ENCODE measurements at places on chromosomes 5 and 9.

- DNase-seq: no peak
Observed at GRCh38 chr9:120841930-120842684, 615 bp downstream of the PSMD5 start.

GRCh38 chr5:80554646-80555045 is 15.4 kb downstream of the ANKRD34B start:
- no peak for DNase-seq

GRCh38 chr9:98391867-98392266 is 136.4 kb upstream of the TBC1D2 start:
- no peak for DNase-seq

DNA sequence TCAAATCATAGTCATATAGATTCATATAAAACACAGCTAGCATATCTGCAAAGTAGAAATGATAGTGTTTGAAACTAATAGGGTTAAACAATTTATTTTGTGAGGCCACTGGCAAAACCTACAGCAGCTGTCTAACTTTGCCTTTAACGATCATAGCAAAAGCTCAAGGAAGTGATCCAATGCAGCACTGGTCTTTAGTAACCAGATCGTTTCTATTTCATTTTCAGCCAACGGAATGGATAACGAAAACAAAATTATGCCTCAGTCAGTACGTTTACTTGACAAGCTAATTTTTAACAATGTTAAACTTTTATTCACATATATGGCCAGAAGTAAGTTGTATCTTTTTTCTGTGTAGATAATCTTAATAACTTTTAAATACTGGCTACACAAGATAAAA is 17.7 kb downstream of the MLLT3 start:
- peak; percentile 39 for DNase-seq

GRCh38 chr5:157398305-157398704 is 61.7 kb upstream of the NIPAL4 start:
- DNase-seq: no peak

DNA sequence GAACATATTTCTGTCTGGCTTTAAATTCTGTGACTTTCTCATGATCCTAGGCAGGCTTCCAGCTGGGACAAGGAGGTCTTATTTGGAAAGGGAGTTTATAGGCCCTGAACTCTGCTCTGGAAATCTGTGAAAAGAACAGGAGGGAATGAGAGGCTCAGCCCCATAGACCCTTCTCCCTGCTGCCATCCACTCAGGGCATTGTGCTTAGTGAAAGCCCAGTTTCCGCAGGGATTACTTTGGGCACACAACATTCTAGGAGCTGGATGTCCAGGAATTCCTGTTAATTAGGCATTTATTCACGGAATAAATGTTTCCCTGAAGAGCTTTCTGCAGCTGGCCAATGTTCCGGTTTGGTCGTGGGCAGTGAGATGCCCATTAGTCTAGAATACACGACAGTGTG is 32.7 kb upstream of the COL15A1 start:
- DNase-seq: no peak

DNA sequence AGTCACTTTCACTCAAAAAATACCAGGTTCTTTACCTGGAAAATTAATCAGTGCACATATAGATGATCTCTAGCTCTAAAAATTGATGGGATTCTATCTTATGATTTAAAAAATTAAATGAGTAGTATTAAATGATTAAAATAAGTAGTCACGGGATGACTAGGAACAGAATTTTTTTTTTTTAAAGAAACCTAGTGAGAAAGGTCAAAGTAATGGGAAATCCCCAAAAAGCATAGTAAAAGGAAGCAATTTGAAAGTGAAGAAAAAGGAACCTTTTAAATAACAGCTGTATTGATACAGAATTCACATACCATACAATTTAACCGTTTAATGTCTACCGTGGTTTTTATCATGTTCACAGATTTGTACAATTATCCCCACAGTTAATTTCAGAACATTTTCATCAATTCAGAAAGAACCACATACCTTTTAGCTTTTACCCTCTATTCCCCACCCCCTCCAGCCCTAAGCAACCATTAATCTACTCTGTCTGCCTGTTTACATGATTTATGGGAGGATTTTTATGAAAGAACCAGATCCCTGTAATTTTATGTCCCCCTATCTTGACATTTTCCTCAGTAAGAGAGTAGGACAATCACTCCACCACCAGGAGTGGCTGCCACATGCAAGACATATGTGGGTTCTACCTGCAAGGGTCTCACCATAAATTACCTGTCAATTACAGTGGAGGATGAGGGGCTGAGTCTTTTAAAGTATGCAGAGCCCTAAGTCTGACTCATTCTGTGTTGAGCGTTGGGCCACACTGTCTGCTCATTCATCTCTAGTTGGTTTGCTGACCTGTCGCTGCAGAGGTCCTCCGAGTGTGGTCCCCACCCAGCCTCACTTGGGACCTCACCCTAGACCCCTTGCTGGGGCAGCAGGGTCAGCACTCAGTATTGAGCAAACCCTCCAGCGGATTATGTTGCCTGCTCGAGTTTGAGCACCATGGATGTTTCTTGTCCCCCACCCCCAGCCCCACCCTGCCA is 16.0 kb downstream of the ANKRD33B start:
- DNase-seq: no peak
